Uterus (tissue), 4 donors: ENCODE measurements at places on chromosomes 6 and 20. TPM values are rescaled to one million over a fixed set of nuclear protein-coding genes. Genes with fewer than 3 reads are reported as not detected.
A peak's percentile ranks its signal among the peaks of the same experiment; 100 is the strongest.

GRCh38 chr20:63119121-63119962 lies 96.6 kb downstream of the YTHDF1 start:
- no peaks in the 10 kb centered on the region for H3K4me1 ChIP-seq
- no peaks in the 10 kb centered on the region for H3K27me3 ChIP-seq
- H3K27ac ChIP-seq, result no peak overlapping the region
- no peaks in the 10 kb centered on the region for H3K36me3 ChIP-seq
- H3K4me3 ChIP-seq, result no peak overlapping the region

DNA sequence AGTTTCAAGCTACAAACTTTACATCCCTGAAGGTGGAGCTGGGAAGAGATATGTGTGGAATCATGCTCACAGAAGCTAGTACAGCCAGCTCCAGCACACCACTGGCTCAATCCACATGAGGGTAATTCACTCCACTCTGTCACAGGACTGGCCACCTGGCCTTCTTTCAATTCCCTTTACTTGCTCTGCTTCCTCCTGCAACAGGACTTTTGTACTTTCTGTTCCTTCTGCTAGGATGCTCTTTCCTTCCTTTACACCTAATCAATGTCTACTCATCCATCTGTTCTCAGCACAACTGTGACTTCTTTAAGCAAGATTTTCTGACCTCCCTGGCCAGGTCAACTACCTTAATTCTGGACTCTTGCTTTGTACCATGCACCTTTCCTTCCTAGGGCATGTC lies 39.4 kb upstream of the MYB start:
- H3K4me3 ChIP-seq, result no peak overlapping the region
- DNase-seq, result no peak
- H3K27ac ChIP-seq, result no peak overlapping the region
- no peaks in the 10 kb centered on the region for H3K27me3 ChIP-seq
- no peaks in the 10 kb centered on the region for H3K4me1 ChIP-seq

DNA sequence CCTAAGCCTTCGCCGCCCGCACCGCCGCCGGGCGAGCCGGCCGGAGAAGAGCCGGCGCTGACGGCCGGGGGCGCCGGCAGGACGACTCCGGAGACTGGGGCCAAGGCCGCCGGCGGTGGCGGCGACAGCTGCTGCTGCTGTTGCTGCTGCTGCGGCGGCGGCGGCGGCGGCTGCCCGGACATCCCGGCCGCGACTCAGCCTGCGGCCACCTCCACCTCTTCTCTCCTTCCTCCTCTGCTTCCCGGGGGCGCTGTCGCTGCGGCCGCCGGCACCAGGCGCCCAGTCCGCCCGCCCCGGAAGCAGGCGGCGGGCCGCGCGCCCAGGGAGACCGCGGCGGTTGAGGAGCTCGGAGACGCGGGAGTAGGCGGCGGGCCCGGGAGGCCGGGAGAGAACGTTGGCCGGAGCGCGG lies 307 bp downstream of the RANBP9 start:
- H3K4me3 ChIP-seq, result peak overlapping the region; percentile 42
- DNase-seq, result no peak
- H3K27me3 ChIP-seq, result no peaks in the 10 kb centered on the region
- H3K36me3 ChIP-seq, result no peaks in the 10 kb centered on the region
- peak overlapping the region; percentile 98 for H3K27ac ChIP-seq
- no peaks in the 10 kb centered on the region for H3K4me1 ChIP-seq

- H3K27ac ChIP-seq, result peak overlapping the region; percentile 96
- peak; percentile 40 for DNase-seq
- no peaks in the 10 kb centered on the region for H3K27me3 ChIP-seq
- peaks cover 7% of the 10 kb centered on the region for H3K4me1 ChIP-seq
- no peaks in the 10 kb centered on the region for H3K36me3 ChIP-seq
Measured at GRCh38 chr6:34391786-34392496, 528 bp downstream of the NUDT3 start.

- H3K4me3 ChIP-seq, result no peak overlapping the region
- no peaks in the 10 kb centered on the region for H3K4me1 ChIP-seq
- H3K27ac ChIP-seq, result no peak overlapping the region
- no peak for DNase-seq
- H3K36me3 ChIP-seq, result no peaks in the 10 kb centered on the region
Measured at GRCh38 chr6:34157851-34158250, 12.0 kb upstream of the GRM4 start.

DNA sequence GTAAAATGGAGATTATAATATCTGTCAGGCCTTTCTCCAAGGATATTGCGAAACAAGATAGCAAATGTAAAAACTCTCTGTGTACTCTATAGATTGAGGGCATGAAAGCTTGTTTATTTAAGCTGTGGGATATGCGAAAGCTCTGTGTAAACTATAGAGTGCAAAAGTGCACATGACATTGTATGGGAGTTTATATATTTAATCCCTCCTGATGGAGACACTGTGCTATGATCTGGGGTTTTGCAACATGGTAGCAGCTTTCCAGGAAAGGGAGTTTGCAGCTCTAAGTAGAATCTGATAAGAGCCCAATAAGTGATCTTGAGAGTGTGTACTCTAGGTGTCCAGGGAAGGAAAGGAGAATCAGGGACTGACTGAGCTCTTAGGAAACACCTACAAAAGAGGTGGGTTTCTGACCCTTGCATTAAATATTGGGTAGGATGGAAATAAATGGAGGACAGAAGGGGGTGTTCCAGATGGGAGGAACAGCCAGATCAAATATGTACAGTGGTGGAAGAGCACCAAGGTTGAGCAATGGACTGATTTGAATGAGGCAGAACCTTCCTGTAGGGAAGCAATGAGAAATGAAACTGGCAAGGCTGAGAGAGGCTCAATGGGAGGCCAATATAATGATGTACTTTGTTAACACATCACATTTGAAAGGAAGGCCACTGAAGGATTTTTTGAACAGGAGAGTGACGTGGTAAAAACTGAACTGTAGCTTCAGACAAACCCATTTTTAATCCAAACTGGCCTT lies 450.1 kb downstream of the GJA1 start:
- H3K36me3 ChIP-seq, result peaks cover 2% of the 10 kb centered on the region
- no peaks in the 10 kb centered on the region for H3K27me3 ChIP-seq
- H3K4me1 ChIP-seq, result no peaks in the 10 kb centered on the region
- no peak overlapping the region for H3K4me3 ChIP-seq

- no peaks in the 10 kb centered on the region for H3K4me1 ChIP-seq
- no peak overlapping the region for H3K27ac ChIP-seq
- H3K27me3 ChIP-seq, result peaks cover 3% of the 10 kb centered on the region
- no peak overlapping the region for H3K4me3 ChIP-seq
Measured at GRCh38 chr6:10140136-10140535, 274.7 kb downstream of the TFAP2A start.

DNA sequence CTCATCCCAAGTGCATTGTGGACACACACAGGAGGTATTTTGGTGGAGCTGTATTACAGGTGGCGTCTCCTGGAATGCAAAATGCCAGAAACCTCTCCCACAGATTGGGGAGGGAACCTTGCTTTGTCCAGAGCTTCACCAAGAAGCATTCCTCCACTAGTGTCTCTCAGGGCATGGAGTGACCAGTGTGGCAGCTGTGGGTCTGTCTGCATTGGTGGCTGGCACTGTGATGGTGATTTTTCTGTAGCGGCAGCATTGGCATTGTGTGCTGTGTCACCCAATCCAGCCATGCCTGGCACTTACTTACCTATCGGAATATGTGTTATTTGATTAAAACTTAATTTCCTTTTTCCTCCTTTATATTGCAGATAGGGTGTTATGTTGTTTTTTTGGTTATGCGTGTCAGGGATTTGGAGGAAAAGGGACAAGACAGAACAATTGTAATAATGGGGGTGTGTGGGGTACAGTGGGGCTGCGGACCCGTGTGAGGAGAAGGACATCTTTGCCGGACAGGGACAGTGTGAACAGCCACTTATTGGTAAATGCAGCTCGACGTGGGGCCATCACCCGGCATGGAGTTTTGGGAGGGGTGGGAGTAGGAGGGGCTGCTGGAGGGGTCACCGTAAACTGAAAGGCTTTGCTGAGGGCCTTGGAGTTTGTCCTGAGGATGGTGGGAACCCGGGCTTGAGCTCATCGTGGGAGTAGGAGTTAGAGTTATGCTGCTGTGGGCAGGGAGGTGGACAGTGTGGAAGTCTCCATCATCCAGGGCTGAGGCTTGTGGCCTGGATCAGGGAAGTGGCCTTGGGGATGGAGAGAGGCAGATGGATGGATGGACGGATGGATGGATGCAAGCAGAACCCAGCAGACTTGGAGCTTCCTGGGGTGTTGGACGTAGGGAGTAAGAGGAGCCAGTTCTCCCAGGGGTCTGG lies 105.0 kb downstream of the SYCP2 start:
- no peaks in the 10 kb centered on the region for H3K27me3 ChIP-seq
- peaks cover under 1% of the 10 kb centered on the region for H3K4me1 ChIP-seq
- no peak for DNase-seq
- H3K36me3 ChIP-seq, result no peaks in the 10 kb centered on the region
- no peak overlapping the region for H3K27ac ChIP-seq

GRCh38 chr6:72406517-72406916 lies 215.3 kb upstream of the KCNQ5 start:
- no peak overlapping the region for H3K27ac ChIP-seq
- no peaks in the 10 kb centered on the region for H3K36me3 ChIP-seq
- no peaks in the 10 kb centered on the region for H3K27me3 ChIP-seq
- no peak overlapping the region for H3K4me3 ChIP-seq

GRCh38 chr20:44154521-44155001 lies 32.4 kb downstream of the JPH2 start:
- no peaks in the 10 kb centered on the region for H3K27me3 ChIP-seq
- H3K27ac ChIP-seq, result peak overlapping the region; percentile 96
- DNase-seq, result peak; percentile 71
- H3K36me3 ChIP-seq, result no peaks in the 10 kb centered on the region
- H3K4me3 ChIP-seq, result no peak overlapping the region
- peaks cover 18% of the 10 kb centered on the region for H3K4me1 ChIP-seq

GRCh38 chr6:165096209-165096608 lies 213.2 kb downstream of the C6orf118 start:
- H3K27me3 ChIP-seq, result no peaks in the 10 kb centered on the region
- no peaks in the 10 kb centered on the region for H3K36me3 ChIP-seq
- no peaks in the 10 kb centered on the region for H3K4me1 ChIP-seq
- no peak for DNase-seq
- no peak overlapping the region for H3K27ac ChIP-seq

DNA sequence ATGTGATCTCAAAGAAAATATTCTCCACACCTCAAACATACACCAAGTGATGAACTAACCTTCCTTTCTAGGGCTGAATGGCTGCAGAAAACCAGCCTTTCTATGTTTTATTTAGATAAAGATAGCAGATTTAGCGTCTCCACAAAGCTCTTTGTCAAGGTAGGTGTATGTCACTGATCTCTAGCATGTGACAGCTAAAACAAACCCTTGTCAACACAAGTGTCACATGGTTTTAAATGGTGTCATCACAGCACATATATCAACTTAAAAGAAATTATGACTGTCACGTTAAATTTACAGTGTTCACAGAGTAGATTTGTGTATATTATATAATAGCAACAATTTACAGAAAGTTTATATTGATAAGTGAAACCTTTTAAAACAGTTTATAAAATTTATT lies 58.3 kb downstream of the TENT5A start:
- H3K27ac ChIP-seq, result no peak overlapping the region
- H3K36me3 ChIP-seq, result no peaks in the 10 kb centered on the region
- H3K4me1 ChIP-seq, result no peaks in the 10 kb centered on the region

DNA sequence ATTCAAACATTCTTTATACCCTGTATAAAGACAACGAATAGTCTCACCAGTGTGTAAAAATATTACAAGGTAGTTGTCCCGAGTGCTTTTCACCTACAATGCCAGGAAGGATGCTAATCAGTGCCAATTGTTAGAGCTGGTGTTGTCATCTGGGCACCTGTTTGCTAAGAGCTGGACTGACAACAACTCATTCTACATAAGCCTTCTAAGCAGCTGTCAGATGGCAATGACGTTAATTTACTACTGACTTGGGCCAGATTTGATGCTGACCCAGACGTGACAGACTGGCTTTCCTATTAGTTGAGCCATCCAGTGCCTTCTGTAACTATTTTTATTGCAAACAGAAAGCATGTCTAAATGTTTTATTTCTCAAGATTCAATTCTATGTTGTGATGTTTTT lies 355.2 kb downstream of the ADGRB3 start:
- no peak for DNase-seq
- no peaks in the 10 kb centered on the region for H3K4me1 ChIP-seq
- H3K27ac ChIP-seq, result no peak overlapping the region

GRCh38 chr6:136410201-136411024 lies 120.8 kb upstream of the BCLAF1 start:
- H3K36me3 ChIP-seq, result no peaks in the 10 kb centered on the region
- no peak overlapping the region for H3K4me3 ChIP-seq
- H3K27ac ChIP-seq, result no peak overlapping the region
- DNase-seq, result no peak

GRCh38 chr6:168535711-168536110 lies 94.7 kb downstream of the SMOC2 start:
- peak overlapping the region; percentile 73 for H3K27ac ChIP-seq
- H3K4me3 ChIP-seq, result no peak overlapping the region
- H3K27me3 ChIP-seq, result no peaks in the 10 kb centered on the region
- no peaks in the 10 kb centered on the region for H3K4me1 ChIP-seq
- DNase-seq, result no peak
- H3K36me3 ChIP-seq, result no peaks in the 10 kb centered on the region

- H3K4me3 ChIP-seq, result no peak overlapping the region
- no peaks in the 10 kb centered on the region for H3K4me1 ChIP-seq
- no peaks in the 10 kb centered on the region for H3K36me3 ChIP-seq
- no peaks in the 10 kb centered on the region for H3K27me3 ChIP-seq
- H3K27ac ChIP-seq, result no peak overlapping the region
Measured at GRCh38 chr20:44040202-44040915, 125.7 kb downstream of the TOX2 start.

DNA sequence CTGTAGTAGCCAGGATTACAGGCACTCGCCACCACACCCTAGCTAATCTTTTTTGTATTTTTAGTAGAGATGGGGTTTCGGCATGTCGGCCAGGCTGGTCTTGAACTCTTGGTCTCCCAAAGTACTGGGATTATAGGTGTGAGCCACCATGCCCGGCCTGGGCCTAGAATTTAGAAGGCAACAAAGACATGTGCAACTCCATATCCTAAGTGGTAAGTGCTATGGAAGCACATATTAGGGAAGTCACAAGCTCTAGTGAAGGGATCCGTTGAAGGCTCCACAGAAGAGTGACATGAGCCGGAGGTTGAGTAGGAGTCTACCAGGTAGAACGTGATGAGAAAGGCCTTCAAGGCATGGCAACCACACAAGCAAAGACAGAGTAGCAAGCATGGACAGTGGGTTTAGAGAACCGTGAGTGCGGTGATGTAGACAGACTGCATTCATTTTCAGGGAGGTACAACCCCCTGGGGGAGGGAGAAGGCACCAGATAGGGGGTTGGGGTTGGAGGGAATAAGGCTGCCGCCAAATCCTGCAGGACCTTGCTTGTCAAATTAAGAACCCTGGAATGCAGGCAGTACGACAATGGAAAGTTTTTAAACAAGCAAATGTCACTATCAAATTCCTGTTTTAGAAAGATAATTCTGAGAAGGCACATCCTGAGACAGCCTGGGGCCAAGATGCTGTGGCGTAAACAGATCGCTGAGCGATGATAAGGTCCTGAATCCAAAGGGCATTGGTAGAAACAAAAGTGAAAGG lies 50.2 kb downstream of the ARHGAP18 start:
- H3K4me3 ChIP-seq, result no peak overlapping the region
- no peaks in the 10 kb centered on the region for H3K4me1 ChIP-seq
- DNase-seq, result no peak
- no peaks in the 10 kb centered on the region for H3K36me3 ChIP-seq

CTCFL gene
- not detected for total RNA-seq

SUPT3H gene
- total RNA-seq, result 1.3 TPM

CGA gene
- total RNA-seq, result not detected

ENPP5 gene
- total RNA-seq, result 0.73 TPM

PSORS1C1 gene
- total RNA-seq, result under 0.01 TPM

C6orf163 gene
- 7.0 TPM for total RNA-seq

TRIM15 gene
- total RNA-seq, result not detected

TREML1 gene
- total RNA-seq, result not detected

MUC21 gene
- 0.28 TPM for total RNA-seq

OPRM1 gene
- total RNA-seq, result not detected

MAS1 gene
- total RNA-seq, result under 0.01 TPM

AKIRIN2 gene
- 20.3 TPM for total RNA-seq
